ENCODE measurements at places on chromosomes 1 and 21.

GRCh38 chr1:200959411-200959921, 64.0 kb downstream of the KIF21B start:
- no peak for DNase-seq

- DNase-seq: no peak
These were observed 202.7 kb downstream of the RHOU start for GRCh38 chr1:228937851-228938536.

DNA sequence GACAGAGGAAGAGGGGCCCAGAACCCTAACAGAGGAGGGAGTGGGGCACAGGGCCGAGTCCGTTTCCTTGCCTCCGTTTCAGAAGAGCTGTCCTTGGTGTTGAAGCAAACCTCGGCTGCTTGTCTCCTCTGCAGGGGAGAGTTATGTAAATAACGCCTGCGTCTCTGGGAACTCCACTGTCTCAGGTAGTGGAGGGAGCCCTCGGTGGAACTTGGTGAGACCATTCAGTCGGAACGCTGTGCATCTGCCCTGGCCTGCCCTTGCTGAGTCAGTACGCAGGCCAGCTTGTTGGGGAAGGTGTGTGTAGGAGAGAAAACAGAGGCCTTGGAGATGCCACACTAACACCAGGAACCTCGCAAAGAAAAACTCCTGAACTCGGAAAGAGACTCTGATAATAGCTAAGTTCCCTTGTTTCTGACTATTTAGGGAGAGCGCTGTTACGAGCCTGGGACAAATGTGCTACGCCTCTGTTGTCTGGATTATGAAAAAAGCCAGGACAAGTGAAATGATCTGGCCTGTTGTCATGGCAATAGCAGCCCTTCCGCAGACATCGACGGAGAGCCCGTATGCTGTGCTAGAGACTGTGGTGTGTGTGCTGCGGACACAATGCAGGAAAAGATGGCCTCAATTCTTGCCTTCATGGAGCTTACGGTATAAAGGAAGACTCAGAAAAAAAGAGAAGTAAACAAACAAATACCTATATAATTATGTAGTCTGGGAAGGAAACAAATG, 94.6 kb upstream of the AKT3 start:
- DNase-seq: no peak

GRCh38 chr1:23244256-23244761, 27.0 kb upstream of the HTR1D start:
- DNase-seq: no peak

Data from activated CD8-positive, alpha-beta memory T cell treated with anti-CD3 and anti-CD28 coated beads for 4 hours (primary cell).